ENCODE measurements at places on chromosomes 7 and 10. TPM values are rescaled to one million over a fixed set of nuclear protein-coding genes. Genes with fewer than 3 reads are reported as not detected.

Gene VAX1
- not detected for polyA plus RNA-seq

DNA sequence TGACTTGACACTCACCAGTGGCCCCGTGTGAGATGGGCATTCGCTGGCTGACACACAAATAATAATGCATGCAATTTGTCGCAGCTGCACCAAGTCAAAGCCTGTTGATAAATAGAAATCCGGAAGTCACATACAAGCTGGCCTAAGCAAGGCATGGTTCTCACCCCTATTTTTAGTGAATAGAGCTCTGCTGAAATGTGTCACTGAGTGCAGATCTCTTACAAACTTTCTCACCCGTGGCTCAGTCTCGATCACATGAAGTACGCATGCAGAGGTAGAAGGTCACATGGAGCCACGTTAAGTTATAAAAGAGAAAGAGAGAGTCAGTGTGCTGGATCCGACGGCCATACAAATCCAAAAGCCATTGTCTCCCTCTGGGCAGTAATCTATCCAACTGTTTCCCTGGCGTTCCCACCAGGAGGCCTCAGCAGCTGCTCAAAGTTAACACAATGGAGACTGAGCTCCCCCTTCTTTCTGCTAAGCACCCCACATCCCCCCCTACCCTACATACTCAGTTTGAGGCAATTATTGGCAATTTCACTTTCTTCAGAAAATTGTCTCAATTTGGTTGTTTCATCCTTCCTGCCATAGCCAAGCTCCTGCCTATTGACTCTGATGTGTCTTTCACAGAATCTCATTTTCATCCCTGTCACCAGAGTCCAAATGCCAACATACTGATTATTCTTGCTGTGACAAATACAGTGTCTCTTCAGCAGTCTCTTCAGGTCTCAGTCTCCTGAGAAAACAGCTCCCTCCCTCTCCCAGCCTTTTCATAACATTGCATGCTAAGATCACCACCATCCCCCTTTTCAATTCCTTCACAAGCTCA is 473.3 kb upstream of the NRP1 start:
- no peak overlapping the region for H3K4me3 ChIP-seq
- no peak for DNase-seq
- H3K36me3 ChIP-seq = no peaks in the 10 kb centered on the region
- H3K27ac ChIP-seq = no peak overlapping the region
- no peaks in the 10 kb centered on the region for H3K27me3 ChIP-seq

Gene NANOS1
- polyA plus RNA-seq = 0.16 TPM

Gene SNX8
- 64.4 TPM for polyA plus RNA-seq

DNA sequence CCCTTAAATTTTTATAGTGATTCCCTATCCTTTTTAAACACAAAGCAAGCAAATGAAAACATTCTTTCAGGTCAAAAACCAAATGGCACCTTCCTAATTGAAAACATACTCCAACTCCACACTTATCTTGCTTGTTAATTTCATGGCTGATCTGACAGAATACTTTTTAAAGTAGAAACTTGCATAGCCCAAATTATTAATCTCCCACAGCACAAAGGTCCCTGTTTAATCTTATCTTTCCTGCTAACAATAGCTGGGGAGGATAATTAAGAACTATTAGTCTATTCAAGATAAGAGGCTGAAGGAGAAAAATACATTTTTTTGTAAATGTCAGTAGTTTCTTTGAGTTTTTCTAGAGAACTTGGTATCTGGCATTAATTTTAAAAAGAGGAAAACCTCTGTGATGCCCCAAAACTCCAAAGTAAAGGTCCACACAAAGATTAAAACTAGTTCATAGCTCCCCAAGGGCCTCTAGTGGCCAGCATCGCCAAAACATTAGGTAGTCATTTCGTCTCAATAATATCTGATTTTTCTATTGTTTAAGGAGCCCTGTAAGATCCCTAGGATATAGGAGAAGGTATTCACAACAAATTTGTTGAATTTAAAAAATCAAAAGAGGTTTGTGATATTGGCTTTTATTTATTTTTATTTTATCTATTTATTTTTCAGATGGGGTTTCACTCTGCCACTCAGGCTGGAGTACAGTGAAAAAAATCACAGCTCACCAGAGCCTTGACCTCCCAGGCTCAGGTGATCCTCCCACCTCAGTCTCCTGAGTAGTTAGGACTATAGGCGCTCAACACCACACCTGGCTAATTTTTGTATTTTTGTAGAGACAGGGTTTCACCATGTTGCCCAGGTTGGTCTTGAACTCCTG is 14.7 kb downstream of the CDNF start:
- H3K27ac ChIP-seq = no peak overlapping the region
- H3K4me1 ChIP-seq = peaks cover 16% of the 10 kb centered on the region
- no peaks in the 10 kb centered on the region for H3K36me3 ChIP-seq
- peak; percentile 69 for DNase-seq
- H3K27me3 ChIP-seq = no peaks in the 10 kb centered on the region

DNA sequence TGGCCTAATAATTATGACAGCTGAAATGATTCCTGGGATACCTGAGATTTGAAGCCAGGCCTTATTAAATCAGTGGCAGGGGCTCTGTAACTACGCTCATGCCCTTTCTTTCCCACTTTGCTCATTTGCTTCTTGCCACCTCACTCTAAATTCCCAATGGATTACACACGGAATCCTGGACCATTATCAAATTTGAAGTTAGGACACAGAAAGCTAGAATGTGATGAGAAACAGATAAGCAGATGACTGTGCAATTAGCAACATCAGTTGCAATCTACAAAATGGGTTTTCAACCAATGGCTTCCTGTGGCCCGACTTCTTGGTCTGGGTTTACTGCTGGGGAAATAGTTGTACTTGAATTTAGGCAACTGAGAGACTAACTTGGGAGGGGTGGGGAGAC is 374.3 kb downstream of the INHBA start:
- no peak overlapping the region for H3K4me3 ChIP-seq
- H3K27ac ChIP-seq = no peak overlapping the region
- H3K36me3 ChIP-seq = no peaks in the 10 kb centered on the region
- no peak for DNase-seq

- H3K4me1 ChIP-seq = peaks cover 4% of the 10 kb centered on the region
- H3K27me3 ChIP-seq = no peaks in the 10 kb centered on the region
- DNase-seq = no peak
- peaks cover 16% of the 10 kb centered on the region for H3K36me3 ChIP-seq
- no peak overlapping the region for H3K4me3 ChIP-seq
- H3K27ac ChIP-seq = no peak overlapping the region
These were observed 7.8 kb downstream of the FBXW4 start for GRCh38 chr10:101687071-101687658.

DNA sequence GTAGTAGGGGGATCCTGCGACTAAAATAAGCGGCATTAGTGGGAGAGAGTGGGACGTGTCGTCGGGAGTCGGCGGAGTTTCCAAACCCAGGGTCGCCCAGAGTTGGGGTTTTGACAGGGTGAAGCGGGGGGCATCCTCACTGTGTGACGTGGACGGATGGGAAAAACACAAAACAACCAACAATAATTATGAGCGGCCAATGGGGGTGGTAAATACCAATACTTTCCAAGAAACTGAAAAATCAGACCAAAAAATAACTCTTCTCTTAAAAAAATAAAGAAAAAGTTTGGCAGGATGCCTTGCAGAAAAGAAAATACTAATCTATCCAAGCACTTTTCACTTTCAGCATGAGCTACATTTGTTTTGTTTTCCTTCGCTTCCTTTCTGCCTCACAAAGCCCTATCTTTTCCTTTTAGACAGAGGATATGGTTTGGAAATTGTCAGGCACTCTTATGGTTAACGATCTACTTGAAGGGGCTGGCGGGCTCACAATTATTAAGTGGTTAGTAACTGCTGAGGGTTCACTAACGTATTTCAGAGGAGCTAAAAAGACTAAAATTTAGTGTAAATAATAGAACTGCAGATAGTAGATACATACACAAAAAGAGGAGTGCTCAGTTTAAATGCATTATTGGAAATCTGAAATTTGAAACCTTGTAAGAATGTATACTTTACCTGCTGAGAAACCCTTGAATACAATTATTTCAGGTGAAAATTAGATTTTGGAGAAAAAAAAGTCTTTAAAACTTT is 802 bp upstream of the CDK6 start:
- peak overlapping the region; percentile 88 for H3K4me3 ChIP-seq
- no peak overlapping the region for H3K27ac ChIP-seq
- H3K4me1 ChIP-seq = peaks cover 17% of the 10 kb centered on the region
- no peaks in the 10 kb centered on the region for H3K27me3 ChIP-seq
- DNase-seq = peak; percentile 32

GRCh38 chr10:79379512-79380124 is 32.3 kb downstream of the PPIF start:
- no peaks in the 10 kb centered on the region for H3K4me1 ChIP-seq
- H3K36me3 ChIP-seq = no peaks in the 10 kb centered on the region
- no peak for DNase-seq

DNA sequence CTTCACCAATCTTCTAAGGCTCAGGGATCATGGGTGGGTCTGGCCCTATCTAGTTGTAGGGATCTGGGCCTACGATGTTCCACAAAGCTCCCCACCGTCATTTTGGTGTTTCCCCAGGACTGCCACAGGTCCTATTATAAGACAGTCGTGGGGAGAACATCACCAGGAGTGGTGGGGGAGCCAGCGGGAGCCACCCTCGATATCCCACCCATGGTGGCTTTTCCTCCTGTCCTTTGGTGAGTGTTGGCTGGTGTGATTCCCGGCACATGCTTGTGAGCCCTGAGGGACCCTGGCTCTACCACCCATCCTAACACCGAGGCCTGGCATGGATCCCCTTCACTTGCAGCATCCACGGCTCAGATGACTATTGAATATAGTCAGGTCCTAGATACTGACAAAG is 247.4 kb downstream of the ACTR3B start:
- H3K36me3 ChIP-seq = no peaks in the 10 kb centered on the region
- no peak for DNase-seq
- H3K27ac ChIP-seq = no peak overlapping the region
- no peaks in the 10 kb centered on the region for H3K27me3 ChIP-seq
- no peaks in the 10 kb centered on the region for H3K4me1 ChIP-seq

Gene PIK3AP1
- polyA plus RNA-seq = 167 TPM

DNA sequence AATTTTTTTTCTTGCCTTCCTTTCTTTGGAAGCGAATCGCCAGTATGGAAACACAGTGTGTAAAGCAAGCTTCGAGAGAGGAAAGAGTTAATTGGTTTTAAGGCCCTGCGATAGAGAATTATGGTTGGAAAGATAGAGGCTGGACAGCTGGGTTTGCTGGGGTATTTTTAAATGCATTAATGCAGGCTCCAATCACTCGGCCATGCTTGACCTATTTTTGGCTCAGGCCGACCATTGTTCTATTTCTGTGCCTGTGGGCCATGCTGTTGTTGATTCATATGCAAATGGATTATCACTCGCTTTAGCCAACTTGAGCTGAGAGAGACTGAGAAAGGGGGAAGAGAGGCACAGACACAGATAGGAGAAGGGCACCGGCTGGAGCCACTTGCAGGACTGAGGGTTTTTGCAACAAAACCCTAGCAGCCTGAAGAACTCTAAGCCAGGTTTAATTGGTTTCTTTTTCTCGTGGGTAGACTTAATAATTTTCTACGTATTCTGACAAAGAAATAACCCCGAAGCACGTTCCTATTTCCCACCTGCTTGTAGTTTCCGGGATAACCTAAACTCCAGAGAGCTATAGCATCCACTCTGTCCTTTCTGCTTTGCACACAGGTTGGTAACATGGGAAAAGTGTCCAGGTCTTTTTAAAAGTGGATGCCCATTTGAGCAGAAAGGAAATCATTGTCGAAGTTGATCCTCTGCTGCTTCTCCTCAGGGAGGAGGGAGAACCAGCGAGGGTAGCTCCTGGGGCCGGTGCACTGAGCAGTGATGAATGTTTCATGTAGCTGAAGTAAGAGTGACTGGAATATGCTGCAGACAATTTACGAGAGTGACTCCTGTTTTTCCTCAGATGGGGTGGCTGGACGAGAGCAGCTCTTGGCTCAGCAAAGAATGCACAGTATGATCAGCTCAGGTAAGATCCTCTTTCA is at the start of gene HDAC9:
Gene HDAC9 (plus strand): TSS at position 338 of the 929 bp plus-strand sequence. CDS start 554 bp downstream, at position 892.
- H3K4me3 ChIP-seq = peak within 1 kb of the TSS; percentile 87
- no peaks in the 10 kb centered on the region for H3K27me3 ChIP-seq
- H3K36me3 ChIP-seq = no peaks in the 10 kb centered on the region
- peak; percentile 77 for DNase-seq

GRCh38 chr7:27652518-27652917 is 10.2 kb downstream of the HIBADH start:
- H3K36me3 ChIP-seq = no peaks in the 10 kb centered on the region
- no peak overlapping the region for H3K27ac ChIP-seq
- H3K4me1 ChIP-seq = no peaks in the 10 kb centered on the region
- no peaks in the 10 kb centered on the region for H3K27me3 ChIP-seq

- H3K27me3 ChIP-seq = no peaks in the 10 kb centered on the region
- DNase-seq = no peak
- H3K36me3 ChIP-seq = no peaks in the 10 kb centered on the region
- H3K27ac ChIP-seq = no peak overlapping the region
These were observed 12.5 kb downstream of the PYROXD2 start for GRCh38 chr10:98402478-98402877.

DNA sequence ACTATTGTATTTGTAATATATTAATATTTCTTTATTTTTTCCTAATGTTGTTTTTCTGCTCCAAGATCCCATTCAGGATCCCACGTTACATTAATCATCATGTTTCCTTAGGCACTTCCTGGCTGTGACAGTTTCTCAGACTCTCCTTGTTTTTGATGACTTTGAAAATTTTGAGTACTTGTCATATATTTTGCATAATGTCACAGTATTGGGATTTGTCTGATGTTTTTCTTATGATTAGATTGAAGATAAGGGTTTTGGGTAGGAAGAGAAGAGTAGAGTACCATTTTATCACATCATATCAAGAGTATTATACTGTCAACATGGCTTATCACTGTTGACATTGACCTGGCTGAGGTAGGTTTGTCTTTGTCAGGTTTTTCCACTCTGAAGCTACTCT is 146.3 kb upstream of the TPK1 start:
- H3K4me3 ChIP-seq = no peak overlapping the region
- DNase-seq = no peak
- no peak overlapping the region for H3K27ac ChIP-seq
- H3K36me3 ChIP-seq = no peaks in the 10 kb centered on the region
- H3K4me1 ChIP-seq = no peaks in the 10 kb centered on the region

DNA sequence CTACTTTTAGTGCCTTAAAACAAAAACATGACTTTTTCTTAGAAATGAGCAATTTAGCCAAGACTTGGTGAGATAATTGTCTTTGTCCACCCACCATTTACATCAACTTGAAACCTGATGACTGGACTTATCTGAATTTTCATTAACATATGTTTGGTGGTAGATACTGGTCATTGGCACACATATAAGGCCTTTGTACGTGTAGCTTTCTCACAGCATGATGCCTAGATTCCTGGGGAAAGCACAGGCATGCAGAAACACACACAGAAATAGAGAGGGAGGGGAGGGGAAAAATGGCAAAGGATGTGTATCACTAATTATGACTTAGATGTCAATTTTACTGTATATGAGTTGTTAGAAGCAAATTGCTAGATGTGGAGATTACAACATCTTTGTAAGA is 488.4 kb downstream of the NXPH1 start:
- no peaks in the 10 kb centered on the region for H3K4me1 ChIP-seq
- DNase-seq = no peak
- H3K27me3 ChIP-seq = no peaks in the 10 kb centered on the region
- H3K36me3 ChIP-seq = no peaks in the 10 kb centered on the region
- no peak overlapping the region for H3K27ac ChIP-seq
- no peak overlapping the region for H3K4me3 ChIP-seq

Gene FEZF1
- not detected for polyA plus RNA-seq

Gene FOXI2
- not detected for polyA plus RNA-seq

GRCh38 chr7:120041798-120042197 is 231.2 kb upstream of the KCND2 start:
- DNase-seq = no peak
- H3K4me1 ChIP-seq = no peaks in the 10 kb centered on the region
- H3K27me3 ChIP-seq = no peaks in the 10 kb centered on the region
- H3K36me3 ChIP-seq = no peaks in the 10 kb centered on the region
- H3K4me3 ChIP-seq = no peak overlapping the region
- no peak overlapping the region for H3K27ac ChIP-seq

Gene BCCIP
- 14.5 TPM for polyA plus RNA-seq
